ENCODE measurements at places on chromosomes 6 and 20.

DNA sequence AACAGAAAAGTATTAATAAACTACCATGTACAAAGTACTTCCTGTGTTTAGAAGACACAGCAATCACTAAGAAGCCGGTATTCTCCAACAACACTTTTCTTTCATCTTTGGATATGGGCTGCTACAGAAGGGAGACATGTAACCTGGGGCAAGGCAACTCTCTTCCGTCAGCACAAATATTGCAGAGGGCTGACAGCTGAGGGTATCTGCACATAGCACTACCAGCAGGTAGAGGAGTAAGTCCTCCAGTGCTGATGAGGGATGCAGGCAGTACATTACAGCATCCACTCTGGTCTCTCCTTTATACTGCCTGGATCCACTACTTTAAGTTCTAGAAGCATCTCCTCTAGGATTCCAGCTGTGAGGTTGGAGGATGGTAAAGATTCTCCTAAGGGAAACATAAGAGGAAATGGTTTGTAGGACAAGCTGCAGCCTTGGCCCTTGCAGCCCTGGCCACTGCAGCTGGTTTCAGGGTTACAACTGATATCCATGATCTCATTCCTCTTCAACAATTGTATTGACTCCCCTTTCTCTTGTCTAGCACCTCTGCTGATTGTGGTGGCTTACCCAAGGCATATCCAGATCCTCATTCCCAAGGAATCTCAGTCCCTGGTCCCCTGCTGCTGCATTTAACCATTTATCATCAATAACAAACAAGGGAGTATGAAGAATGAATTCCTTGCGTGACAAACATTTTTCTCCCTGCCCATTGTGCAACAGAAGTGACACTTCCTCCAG lies 110.7 kb upstream of the ADGRF1 start:
- no peak for DNase-seq

- peak; percentile 79 for DNase-seq
Measured at GRCh38 chr6:12233693-12234571, 56.2 kb upstream of the EDN1 start.

DNA sequence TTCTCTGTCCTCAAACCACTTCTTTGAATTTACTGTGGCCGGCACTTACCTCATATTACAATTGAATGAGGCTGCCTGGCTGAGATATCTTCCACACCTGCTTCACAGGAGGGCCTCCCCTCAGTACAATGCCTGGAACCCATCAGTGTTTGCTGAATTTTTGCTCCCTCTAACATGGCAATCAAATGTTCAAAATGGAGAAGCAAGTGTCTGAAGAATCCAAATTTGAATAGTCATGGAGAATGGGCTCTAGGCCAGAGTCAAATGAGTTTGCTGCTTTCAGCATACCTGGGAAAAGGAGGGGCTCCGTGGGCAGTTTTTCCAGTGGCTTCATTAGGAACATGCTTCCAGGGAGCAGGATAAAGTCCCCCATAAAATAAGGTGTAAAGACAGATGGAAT lies 564.8 kb downstream of the UTRN start:
- DNase-seq, result peak; percentile 10

DNA sequence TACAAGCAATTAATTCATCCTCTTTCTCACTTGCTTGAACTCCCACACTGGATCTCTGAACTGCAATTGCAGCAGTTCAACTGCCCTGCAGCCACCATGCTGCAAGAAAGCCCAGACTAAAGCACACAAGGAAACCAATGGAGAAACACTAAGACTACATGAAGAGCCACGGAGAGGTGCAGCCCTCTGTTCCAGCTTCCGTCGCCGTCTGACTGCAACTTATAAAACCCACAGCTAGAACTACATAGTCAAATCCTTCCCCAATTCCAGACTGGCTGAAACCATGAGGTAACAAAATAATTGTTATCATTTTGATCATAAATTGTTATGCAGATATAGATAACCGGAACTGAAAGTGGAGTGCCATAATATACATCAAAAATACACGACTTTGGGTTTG lies 21.1 kb upstream of the THEMIS start:
- no peak for DNase-seq

GRCh38 chr6:13513626-13514502 lies 26.5 kb upstream of the GFOD1 start:
- DNase-seq, result no peak

DNA sequence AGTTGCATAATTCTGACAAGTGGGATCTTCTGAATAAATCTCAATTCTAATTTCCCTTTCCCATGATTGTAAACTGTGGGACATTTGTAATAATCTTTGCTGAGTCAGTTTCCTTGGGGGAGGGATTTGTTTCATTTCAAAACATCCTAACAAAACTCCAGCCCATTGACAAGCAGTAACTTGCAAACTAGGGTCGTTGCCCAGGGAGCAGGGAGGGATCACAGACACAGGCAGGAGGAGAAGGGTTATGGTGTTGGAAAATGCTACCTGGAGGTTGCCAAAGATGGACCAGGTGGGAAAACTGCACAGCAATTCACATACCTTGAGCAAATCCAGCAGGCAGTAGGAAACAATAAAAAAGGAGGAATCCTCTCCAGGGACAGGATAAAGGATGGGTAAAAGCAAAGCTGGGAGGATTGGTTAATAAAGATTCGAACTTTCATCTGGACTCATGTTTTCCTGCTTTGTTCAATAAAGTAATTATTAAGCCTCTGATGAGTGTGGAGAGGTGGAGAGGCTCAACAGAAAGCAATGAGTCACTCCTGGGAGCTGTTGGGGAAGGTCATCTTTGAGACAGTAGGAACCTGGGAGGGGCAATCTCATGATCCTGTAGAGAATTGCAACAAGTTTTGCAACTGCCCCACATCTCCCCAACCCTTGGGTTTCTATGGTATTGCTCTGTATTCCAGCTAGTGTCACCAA lies 87.3 kb upstream of the AKIRIN2 start:
- peak; percentile 55 for DNase-seq

DNA sequence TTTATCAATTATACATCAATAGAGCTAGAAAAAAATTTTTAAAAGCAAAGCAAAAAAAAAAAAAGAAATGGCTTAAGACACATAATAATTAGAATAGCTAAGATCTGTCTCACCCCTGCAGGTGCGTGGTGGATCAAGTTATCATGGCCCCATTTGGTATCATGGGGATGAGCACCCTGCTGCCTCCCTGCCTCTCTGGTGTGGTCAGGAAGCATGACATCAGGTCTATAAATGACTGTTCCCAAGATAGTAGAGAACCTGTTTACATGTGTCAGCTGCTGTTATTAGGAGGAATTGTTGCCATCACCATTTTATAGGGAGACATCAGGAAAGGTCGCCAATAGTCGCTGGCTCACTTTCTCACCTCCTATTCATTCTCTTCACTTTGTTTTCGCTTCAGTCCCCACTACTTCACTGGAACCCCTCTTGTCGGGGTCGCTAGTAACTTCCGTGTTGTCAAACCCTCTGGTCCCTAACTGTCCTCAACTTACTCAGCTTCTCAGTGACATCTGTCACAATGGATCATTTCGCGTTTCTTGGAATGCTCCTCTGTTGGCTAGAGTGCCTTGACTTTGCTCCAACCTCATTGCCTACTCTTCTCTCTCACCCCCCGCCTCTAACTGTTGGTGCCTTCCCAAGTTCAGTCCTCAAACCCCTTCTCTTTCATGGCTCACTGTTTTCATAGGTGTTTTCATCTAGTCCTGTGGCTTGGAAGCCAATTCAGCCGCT lies 4.7 kb downstream of the DNTTIP1 start:
- DNase-seq, result no peak
